ENCODE measurements at places on chromosomes 13 and 19.
A peak's percentile ranks its signal among the peaks of the same experiment; 100 is the strongest.

DNA sequence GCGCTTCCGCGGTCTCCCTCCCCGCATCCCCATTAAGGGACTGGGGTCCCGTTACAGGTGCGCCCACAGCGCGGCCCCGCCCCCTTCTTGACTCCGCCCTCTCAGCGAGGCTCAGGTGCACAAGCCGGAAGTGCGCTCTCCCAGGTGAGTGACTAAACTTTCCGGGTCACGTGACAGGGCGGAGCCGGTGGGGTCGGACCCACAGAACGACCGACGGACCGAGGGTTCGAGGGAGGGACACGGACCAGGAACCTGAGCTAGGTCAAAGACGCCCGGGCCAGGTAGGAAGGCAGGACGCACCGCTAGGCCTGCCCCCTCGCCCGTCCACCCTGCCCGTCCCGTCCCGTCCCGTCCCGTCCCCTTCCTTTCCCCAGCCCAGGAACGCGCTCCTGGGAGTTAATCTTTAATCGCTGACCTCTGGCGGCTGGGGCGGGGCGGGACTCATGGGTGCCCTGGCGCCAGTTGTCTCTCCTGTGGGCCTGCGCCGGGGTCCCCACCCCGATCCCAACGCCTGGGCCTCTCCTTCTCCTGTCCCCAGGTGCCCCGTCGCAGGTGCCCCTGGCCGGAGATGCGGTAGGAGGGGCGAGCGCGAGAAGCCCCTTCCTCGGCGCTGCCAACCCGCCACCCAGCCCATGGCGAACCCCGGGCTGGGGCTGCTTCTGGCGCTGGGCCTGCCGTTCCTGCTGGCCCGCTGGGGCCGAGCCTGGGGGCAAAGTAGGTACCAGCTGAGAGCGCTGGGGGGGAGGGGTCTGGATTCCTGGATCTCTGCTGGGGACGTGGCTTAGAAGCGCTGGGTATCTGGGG, at the start of gene CRB3:
Gene CRB3 (plus strand): TSS at position 202 of the 804 bp plus-strand sequence. CDS start 431 bp downstream, at position 633.
- no peak for DNase-seq

- DNase-seq, result no peak
Observed at GRCh38 chr13:40096357-40096901, 441.0 kb downstream of the COG6 start.

- no peak for DNase-seq
Observed at GRCh38 chr13:113981194-113981605, 7.3 kb upstream of the C13orf46 start.

GRCh38 chr19:45179072-45179891, 698 bp downstream of the BLOC1S3 start:
- peak; percentile 18 for DNase-seq
